Epithelial cell of umbilical artery (primary cell): ENCODE measurements at places on chromosomes 7 and 10. TPM values are rescaled to one million over a fixed set of nuclear protein-coding genes. Genes with fewer than 3 reads are reported as not detected.

Gene ITPRID1
- not detected in 2 replicates for total RNA-seq

Gene ZNF722
- total RNA-seq = not detected in 2 replicates

Gene SLC26A5
- total RNA-seq = not detected in 2 replicates

Gene NPC1L1
- total RNA-seq = not detected in 2 replicates

Gene NFE2L3
- 63.7 and 82.5 TPM in 2 replicates for total RNA-seq

Gene FBXL13
- total RNA-seq = 3.2 and 4.4 TPM in 2 replicates

Gene ZNF3
- total RNA-seq = 26.3 and 26.6 TPM in 2 replicates

Gene ANK3
- total RNA-seq = 6.2 and 12.5 TPM in 2 replicates

Gene C10orf67
- under 0.01 TPM in 1 of 2 replicates, not detected in the other for total RNA-seq

Gene UPK3BL2
- 0.65 and 1.1 TPM in 2 replicates for total RNA-seq

Gene PDE6C
- total RNA-seq = not detected in 2 replicates

Gene GNAT3
- total RNA-seq = not detected in 2 replicates

Gene PIP
- total RNA-seq = not detected in 2 replicates

Gene SND1
- total RNA-seq = 159 and 223 TPM in 2 replicates

Gene CYP2C18
- not detected in 2 replicates for total RNA-seq

Gene MNX1
- not detected in 2 replicates for total RNA-seq

Gene ZNF853
- total RNA-seq = 0.15 and 0.97 TPM in 2 replicates

Gene GJD4
- total RNA-seq = not detected in 2 replicates

Gene TEX36
- not detected in 2 replicates for total RNA-seq

Gene CPEB3
- 0.32 and 1.1 TPM in 2 replicates for total RNA-seq
